ENCODE measurements at places on chromosomes 7 and 10.

- DNase-seq, result no peak
These were observed 16.3 kb upstream of the THSD7A start for GRCh38 chr7:11848251-11848650.

DNA sequence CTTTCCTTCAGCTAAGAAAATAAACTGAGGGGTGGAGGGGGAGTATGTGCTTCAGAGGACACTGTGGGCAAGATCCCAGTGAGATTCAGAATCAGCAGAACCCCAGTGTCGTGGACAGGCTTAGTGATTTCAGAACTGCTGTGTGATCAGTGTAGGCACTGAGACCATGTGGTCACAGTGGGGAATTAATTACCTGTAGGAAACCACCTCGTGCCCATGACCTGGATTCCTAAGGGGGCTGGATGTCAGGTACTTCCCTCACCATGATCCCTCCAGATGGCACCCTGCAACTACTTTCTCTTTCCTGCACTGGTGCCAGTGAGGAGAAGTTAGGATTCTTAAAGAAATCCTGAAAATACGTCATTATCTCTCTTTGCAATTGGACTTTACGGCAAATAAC is 64.4 kb downstream of the HBP1 start:
- DNase-seq, result no peak

GRCh38 chr10:77892021-77892739 is 34.4 kb downstream of the DLG5 start:
- no peak for DNase-seq

- no peak for DNase-seq
These were observed 24.7 kb downstream of the NOD1 start for GRCh38 chr7:30453921-30454320.

DNA sequence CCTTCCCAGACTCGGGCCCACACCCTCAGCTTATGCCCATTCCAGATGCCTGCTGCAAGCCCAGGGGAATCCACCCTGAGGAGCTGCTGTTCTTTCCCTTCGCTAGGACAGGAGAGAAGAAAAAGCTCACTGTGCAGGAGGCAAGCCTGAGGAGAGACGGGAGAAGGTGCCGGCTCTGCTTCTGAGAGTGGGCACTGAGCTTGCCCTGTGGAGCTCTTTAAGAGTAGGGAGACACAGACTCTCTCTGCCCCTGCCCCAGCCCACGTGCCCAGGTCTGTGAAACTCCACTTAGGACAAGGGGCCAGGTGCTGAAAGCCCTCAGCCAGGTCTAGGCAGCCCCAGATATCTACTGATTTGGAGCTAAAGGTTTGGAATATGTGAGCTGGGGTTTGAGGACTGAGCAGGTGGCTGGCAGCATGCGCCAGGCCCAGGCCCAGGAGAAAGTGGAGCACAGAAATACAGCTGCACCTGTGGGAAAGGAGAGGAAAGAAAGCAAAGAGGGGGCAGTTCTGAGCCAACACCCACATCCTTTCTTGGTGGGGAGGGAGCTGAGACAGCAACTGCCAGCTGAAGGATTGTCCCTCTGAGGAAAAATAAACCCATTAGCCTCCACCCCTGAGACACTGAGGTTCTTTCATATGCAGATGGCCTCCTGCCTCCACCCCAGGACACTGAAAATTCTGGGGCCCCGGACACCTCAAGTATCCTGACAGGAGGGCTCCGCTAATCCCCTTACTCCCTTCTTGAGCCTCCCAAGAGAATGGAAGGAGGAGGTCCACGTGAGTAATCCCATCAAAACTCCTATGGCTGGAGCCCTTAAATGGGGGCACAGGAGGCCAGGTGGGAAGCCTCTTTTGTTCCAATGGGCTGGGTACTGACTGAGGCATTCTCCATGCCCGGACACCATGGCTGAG is 7.3 kb downstream of the POLL start:
- no peak for DNase-seq

DNA sequence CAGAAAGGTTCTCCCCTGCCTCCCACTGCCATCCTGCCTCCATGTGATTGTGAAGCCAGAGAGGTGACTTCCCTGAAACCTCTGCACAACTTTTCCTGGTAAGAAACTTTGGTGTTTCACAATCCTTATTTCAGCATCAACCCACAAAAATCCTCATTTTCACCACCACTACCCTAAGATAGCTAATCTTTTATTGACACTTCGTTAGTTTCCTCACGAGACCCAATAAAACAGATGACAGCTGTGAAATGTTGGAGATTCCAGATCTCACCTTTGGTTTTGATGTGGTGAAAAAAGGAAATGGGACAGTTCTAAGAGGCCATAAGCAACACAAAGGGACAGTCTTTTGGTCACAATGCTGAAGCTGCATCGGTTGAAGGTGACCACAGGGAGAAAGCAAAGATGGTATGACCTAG is 59.9 kb upstream of the TM9SF3 start:
- no peak for DNase-seq

GRCh38 chr10:70328967-70329366 is 45.2 kb upstream of the NPFFR1 start:
- no peak for DNase-seq

- no peak for DNase-seq
These were observed 16.7 kb downstream of the CLEC2L start for GRCh38 chr7:139540203-139540602.
